ENCODE measurements at places on chromosomes 2 and 18.

GRCh38 chr2:85838641-85839040 lies 50.1 kb downstream of the ST3GAL5 start:
- no peak for DNase-seq

DNA sequence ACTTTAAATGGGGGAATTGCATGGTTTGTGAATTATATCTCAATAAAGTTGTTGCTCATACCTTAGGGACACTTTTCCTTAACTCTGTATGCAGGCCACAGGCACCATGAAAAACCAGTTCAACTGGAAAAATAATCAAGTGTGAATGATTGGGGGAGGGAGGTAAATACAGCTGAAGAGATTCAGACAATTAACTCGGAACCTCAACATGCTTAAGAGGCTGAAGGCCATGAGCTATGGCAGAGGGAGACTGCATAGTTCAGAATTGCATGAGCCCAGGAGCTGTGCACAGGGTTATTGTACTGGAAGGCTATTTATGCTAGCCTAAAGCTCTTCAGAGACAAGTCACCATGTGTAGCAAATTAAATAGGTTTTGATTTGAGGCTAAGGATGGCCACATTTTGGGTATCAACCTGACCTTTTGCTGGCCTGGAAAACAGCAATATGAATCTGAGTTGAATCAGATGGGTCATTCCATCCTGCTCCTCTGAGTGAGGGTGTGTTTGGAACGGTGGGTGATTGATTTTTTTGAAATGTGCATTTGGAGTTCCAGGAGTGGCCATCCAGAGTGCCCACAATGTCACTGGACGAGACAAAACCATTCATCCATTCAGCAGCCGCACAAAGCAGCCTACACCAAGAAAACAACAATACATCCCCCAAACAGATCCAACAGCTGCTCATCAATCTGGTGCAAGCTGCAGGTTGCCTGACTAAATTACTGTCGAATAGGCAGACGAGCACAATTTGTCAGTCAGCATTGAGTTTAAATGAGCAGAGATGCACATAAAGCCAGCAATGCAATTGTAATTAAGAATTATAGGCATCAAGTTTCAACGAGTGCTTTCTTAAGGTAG lies 42.5 kb downstream of the HRH4 start:
- DNase-seq: no peak

- peak; percentile 32 for DNase-seq
These were observed 1.8 kb downstream of the GYPC start for GRCh38 chr2:126657636-126658318.

- DNase-seq: no peak
These were observed 8.7 kb upstream of the METAP1D start for GRCh38 chr2:171991027-171991426.

- no peak for DNase-seq
These were observed 158.0 kb downstream of the CSRNP3 start for GRCh38 chr2:165627470-165627869.

- DNase-seq: no peak
These were observed 233.2 kb upstream of the PARD3B start for GRCh38 chr2:204312105-204312504.

- no peak for DNase-seq
These were observed 23.4 kb upstream of the TANK start for GRCh38 chr2:161136696-161137324.
